ENCODE measurements at places on chromosomes 1 and 21. TPM values are rescaled to one million over a fixed set of nuclear protein-coding genes. Genes with fewer than 3 reads are reported as not detected.

GRCh38 chr1:208942394-208943130 is 641.0 kb upstream of the CAMK1G start:
- peak; percentile 64 for DNase-seq

DNA sequence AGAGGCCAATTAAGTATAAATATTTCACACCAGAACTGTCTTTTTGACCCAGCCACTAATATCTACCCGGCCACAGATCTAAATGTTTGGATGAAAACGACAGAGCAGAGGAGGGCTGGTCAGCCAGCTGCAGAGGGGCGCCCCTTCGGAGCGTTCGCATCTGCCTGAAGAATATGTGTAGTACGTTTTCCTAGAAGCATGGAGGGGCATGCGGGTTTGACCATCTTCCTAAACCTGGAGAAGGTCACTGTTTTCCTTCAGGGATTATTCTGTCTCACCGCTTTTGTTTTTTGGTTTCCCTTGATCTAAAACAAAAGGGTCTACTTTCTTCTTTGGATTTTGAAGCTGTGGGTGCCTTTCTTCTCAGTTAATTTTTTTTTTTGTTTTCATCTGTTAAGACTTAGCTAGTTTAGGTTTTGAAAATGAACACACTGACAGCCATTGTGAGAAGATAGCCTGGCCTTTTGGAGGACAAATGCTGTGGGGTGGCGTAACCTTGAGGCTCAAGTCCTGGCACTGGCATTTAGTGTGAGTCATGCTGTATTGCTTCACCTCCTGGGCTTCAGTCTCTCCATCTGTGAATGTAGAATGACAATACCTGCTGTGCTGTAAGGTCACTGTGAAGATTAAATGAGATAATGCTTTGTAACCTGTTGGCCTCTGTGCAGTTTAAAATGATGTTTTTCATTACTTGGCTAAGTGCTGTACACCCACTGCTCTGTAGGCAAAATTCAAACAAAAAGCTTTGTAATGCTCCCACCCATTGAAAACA is 74.1 kb upstream of the IRF2BP2 start:
- peak; percentile 30 for DNase-seq

DNA sequence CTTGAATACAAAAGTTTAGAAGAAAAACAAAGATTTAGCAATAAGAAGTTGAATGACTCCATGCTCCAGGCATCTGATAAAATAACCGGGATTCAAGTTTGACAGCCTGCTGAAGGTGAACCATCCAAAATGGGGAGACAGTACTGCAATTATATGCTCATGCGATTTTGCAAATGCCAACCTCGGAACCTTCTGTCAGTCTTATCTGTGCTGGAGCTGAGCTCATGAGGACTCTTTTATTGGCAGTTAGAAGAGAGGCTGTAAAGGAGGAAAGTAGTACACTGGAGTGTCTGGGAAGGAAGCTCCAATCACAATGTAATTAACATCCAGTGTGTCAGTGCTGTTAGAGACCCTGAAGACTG is 170.0 kb downstream of the GALNT2 start:
- no peak for DNase-seq

DNA sequence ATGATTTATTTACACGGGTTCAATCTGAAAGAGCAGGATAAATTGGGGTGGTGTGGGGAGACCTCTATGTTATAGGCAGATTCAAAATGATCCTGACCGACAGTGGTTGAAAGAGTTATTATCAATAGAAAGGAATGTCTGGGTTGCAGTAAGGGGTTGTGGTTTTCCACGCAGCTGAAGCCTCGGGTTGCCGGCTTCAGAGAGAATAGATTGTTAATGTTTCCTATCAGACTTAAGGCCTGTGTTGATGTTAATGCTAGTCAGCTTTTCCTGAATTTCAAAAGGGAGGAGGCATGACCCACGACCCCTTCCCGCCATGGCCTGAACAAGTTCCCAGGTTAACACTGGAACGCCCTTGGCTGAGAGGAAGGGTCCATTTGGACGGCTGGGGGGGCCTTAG is 2.2 kb upstream of the UBE2J2 start:
- no peak for DNase-seq

GRCh38 chr1:51515312-51515960 is 3.6 kb downstream of the EPS15 start:
- no peak for DNase-seq

- DNase-seq: no peak
Measured at GRCh38 chr1:92728697-92729096, 56.2 kb downstream of the EVI5 start.

DNA sequence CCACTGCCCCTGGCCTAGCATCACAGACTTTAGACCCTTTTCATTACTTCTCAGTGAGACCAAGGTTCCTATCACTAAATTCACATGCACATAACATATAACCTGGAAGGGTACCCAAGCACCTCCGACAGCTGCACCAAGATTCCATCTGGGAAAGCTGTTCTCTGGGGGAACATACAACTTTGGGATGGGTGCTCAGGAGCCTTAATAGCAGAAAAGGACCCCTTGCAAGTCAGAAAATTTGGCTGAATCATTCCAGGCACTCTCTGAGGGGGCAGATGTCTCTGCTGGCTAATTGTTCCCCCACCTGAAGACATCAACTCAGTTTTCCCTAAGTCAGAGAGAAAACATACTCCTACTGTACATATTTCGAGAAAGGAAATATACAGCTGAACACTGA is 41.3 kb upstream of the PSEN2 start:
- DNase-seq: no peak

GRCh38 chr1:202156590-202156989 is 3.8 kb downstream of the PTPN7 start:
- DNase-seq: no peak

GRCh38 chr1:64754173-64754572 is 9.3 kb downstream of the RAVER2 start:
- DNase-seq: no peak

DNA sequence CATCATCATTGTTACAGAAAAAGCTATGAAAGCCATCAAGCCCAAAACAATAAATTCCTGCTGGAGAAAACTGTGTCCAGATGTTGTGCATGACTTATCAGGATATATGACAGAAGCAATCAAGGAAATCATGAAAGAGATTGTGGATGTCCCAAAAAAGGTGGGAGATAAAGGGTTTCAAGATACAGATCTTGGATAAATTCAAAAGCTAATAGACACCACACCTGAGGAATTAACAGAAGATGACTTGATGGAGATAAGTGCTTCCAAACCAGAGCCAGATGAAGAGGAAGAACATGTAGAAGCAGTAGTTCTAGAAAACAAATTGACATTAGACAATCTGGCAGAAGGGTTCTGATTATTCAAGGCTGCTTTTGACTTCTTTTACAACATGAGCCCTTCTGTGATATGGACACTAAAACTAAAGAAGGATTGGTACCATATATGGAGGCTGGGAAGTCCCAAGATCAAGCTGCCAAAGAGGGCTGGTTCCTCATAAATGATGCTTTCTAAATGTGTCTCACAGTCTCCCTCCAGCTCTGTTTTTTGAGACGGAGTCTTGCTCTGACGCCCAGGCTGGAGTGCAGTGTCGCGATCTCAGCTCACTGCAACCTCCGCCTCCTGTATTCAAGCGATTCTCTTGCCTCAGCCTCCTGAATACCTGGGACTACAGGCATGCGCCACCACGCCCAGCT is 32.1 kb upstream of the LRIG2 start:
- no peak for DNase-seq

DNA sequence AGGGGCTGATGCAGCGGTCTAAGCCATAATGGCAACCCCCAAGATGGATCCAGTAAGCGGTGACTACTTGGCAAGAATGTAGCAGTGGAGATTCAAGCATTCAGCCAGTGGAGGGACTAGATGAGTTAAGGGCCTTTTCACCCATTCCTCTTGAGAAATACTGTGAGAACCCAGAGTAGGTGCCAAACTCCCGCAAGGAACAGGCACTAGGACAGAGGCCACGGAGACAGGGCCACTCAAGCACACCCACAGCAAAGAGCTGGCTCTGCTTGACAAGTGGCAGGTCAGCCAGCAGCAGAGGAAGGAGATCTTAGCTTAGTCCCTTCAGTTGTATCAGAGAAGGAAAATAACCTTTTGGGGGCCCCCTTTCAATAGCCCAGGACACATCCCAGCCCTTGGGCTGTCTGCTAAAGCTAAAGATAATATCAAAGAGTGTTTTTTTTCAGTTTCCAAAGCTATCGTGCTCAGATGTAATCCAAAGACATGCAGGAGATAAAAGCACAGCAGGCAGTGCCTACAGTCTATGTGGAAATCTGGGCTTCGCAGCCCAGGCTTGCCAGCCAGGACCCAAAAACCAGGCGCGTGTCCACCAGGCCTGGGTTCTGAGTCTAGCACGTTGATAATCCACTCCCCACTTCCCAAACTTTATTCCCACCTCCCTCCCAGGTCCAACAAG is 62.0 kb upstream of the GOLT1A start:
- DNase-seq: no peak

GRCh38 chr1:58293388-58293787 is 253.1 kb downstream of the OMA1 start:
- no peak for DNase-seq

- DNase-seq: no peak
Measured at GRCh38 chr1:94273111-94273510, 35.7 kb upstream of the ARHGAP29 start.

- peak; percentile 83 for DNase-seq
Measured at GRCh38 chr21:29195981-29196669, 65.7 kb downstream of the MAP3K7CL start.

DNA sequence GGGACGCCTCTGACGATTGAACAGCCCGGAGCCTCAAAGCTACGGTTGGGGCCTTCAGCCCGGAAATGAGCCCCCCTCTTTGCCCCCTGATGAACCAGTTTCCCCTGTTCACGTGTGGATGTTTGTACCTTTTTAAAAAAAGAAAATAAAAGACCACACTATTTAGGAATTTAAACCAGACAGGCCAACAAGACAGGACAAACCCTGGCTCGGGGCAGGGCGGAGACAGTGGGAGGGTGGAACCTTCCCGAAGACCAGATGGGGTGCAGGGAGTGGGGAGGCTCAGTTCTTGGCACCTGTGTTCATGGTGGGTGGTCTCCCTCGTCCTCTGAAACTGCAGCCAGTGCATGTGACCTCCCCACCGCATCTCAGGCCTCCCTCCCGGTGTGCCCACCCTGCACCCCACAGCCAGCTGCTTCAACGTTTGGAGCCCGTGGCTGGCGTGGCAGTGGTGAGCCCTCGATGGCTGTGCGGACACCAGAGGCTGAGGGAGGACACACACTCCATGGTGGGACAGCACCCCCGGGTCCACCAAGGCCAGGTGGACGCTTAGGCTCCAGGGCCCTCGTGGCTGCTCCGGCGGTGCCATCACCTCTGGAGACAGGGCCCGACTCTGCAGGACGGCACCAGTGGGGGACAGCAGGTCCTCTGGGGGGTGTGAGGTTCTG is 45.6 kb downstream of the COL18A1 start:
- DNase-seq: no peak

- no peak for DNase-seq
Measured at GRCh38 chr1:54485416-54485815, 62.6 kb upstream of the ACOT11 start.

- no peak for DNase-seq
Measured at GRCh38 chr1:54995835-54996234, 2.9 kb upstream of the BSND start.

DNA sequence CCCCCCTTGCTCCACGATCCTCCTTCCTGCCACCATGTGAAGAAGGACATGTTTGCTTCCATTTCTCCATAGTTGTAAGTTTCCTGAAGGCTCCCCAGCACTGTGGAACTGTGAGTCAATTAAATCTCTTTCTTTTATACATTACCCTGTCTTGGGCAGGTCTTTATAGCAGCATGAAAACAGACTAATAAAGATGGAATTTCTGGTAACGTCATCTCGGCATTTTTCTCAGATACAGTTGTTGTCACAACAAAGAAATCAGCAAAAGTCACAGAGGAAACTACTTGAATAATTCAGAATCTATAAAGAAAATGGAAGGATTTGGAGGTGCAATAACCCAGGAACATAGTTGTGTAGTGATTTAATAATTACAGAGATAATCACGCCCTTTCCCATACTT is 4.4 kb downstream of the APCS start:
- DNase-seq: no peak

- DNase-seq: no peak
Measured at GRCh38 chr1:233230011-233230410, 65.5 kb downstream of the PCNX2 start.

- no peak for DNase-seq
Measured at GRCh38 chr1:175413367-175413766, 220.8 kb upstream of the KIAA0040 start.

Gene SYNC
- 16.4 TPM for total RNA-seq

Gene C1QA
- total RNA-seq: not detected

Gene ITGB3BP
- 21.0 TPM for total RNA-seq

Gene CCDC17
- total RNA-seq: 1.2 TPM

Gene CALML6
- total RNA-seq: not detected

Gene C1orf115
- 124 TPM for total RNA-seq

Gene IVL
- not detected for total RNA-seq

Gene DHRS3
- total RNA-seq: 121 TPM

Gene MLLT11
- 1.2 TPM for total RNA-seq

Gene DISC1
- total RNA-seq: 19.9 TPM

Gene ZNF697
- total RNA-seq: 21.1 TPM

Gene TEKT2
- total RNA-seq: 0.14 TPM

Gene FUCA1
- 20.6 TPM for total RNA-seq

Gene ATP6V0B
- total RNA-seq: 99.2 TPM
